ENCODE measurements at places on chromosomes 5 and 9.

DNA sequence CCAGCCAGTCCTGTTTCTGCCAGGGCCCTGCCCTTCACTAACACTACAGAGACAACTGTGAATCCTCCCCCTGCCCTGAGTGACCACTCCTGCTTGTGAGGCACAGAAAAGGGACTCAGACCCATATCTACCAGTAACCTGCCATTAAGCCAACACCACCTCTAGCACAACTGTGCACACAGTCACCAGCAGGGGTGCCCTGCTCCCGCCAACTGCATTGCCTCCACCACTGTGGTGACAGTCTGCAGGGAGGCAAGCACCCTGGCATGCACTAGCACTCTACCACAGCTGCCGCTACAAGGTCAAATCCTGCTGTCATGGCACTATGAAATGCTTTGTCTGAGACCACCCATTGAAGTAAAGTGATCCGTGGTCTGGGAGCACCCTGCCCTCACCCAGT, 1028.5 kb upstream of the CDH9 start:
- no peak for DNase-seq

DNA sequence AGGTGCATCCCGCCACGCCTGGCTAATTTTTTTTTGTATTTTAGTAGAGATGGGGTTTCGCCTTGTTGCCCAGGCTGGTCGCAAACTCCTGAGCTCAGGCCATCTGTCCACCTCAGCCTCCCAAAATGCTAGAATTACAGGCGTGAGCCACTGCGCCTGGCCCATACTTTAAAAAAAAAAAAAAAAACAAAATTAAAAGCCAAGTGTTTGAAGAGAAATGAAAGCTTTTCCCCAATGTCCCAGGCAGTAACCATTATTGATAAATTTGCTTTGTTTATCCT, 9.5 kb downstream of the PRRC2B start:
- no peak for DNase-seq

- DNase-seq, result no peak
These were observed 5.8 kb upstream of the SPATA31C2 start for GRCh38 chr9:88143957-88144625.

- peak; percentile 71 for DNase-seq
These were observed 22.8 kb downstream of the FBXW5 start for GRCh38 chr9:136921718-136922117.

DNA sequence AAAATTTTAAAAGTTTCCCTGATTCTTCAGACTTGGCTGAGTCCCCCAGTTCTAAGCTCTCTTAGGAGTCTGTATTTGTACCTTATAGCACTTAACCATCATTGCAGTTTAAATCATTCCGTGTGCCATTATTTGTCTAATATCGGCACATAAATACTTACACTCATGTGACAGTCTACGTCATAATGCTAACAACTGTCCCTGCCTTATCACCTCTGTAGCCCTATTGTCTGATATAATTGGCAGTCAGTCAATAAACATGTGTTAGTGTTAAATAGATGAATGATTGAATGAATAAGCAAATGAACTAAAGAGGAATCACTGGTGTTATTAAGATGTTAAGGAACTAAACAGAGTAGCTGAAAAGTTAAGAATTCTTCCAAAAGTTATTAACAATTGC, 287.8 kb downstream of the EBF1 start:
- no peak for DNase-seq

- DNase-seq, result no peak
These were observed 19.1 kb upstream of the GLE1 start for GRCh38 chr9:128485414-128485855.

- DNase-seq, result no peak
These were observed 15.6 kb upstream of the DENND1A start for GRCh38 chr9:123945532-123945931.

DNA sequence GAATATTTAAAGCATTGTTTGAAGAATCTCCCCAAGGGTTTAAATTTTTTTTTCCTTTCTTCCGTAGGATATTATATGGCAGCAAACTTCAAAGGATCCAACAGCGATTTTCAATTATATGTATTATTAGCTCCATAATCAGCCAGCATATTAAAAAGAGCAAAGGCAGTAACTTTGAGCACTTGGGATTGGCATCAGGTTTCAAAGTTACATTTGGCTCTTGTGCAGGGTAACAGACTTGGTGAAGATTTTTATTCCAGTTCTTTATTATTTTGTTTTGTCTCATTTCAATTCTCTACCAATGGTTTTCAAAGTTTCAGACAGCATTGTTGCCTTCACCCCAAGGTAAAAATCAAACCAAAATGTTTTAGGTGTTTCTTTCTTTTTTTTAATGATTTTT, 116.7 kb upstream of the ZNF366 start:
- DNase-seq, result no peak

- no peak for DNase-seq
These were observed 218.0 kb downstream of the MAN2A1 start for GRCh38 chr5:109907731-109908130.

DNA sequence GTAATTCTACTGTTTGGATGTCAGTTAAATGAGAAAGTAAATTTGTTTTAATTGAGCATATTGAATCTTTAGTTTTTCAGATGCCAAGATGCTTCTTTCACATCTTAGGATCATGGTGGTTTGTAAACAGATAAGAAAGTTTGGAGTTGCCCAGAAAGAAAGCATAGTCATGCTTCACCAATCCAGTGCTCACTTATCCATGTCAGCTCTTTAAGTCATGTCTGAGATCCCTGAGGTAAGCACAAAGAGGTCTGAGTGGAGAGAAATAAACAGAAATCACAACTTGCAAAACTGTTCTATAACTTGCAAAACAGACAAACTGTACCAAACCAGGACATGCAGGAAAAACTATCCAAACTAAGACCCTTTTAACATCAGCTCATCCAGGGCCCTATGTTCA, 87.7 kb downstream of the OSTF1 start:
- no peak for DNase-seq

GRCh38 chr5:91384671-91385430, 1.7 kb upstream of the ARRDC3 start:
- DNase-seq, result peak; percentile 37

DNA sequence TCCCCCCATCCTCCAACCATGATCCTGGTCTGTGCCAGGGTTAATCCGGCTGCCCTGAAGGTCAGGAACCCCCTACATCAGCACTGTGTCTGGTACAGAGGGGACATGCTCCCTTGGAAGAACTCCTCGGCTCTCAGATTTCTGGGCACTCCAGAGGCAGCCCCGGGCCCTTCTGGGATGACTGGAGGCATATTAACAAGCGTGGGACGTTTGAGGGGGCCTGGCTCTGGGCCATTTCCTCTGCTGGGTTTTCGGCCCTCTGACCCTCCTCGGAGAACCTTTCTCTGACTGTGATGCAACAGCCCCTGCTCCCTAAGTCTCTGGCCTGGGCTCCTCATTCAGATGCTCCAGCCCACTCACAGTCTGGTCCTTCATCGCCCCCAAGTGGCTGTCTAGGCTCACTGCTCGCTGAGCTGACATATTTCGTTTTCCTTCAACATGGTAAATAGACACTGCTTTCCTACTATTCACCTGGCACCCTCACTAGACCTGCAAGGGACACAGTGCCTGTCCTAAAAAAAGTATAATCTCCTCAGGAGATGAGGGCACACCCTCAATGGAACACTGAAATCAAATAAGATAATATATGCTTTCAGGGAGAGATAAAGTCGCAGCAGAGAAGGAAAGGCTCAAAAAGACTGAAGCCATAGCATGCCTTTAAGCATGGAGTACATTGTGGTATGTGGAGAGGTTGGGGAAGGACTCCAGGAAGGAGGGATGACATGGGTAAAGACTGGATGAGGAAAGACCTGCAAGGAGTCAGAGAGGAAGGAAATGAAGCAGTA, 404.7 kb upstream of the TRPC7 start:
- peak; percentile 29 for DNase-seq

GRCh38 chr5:78887384-78888118, 97.6 kb downstream of the ARSB start:
- no peak for DNase-seq

DNA sequence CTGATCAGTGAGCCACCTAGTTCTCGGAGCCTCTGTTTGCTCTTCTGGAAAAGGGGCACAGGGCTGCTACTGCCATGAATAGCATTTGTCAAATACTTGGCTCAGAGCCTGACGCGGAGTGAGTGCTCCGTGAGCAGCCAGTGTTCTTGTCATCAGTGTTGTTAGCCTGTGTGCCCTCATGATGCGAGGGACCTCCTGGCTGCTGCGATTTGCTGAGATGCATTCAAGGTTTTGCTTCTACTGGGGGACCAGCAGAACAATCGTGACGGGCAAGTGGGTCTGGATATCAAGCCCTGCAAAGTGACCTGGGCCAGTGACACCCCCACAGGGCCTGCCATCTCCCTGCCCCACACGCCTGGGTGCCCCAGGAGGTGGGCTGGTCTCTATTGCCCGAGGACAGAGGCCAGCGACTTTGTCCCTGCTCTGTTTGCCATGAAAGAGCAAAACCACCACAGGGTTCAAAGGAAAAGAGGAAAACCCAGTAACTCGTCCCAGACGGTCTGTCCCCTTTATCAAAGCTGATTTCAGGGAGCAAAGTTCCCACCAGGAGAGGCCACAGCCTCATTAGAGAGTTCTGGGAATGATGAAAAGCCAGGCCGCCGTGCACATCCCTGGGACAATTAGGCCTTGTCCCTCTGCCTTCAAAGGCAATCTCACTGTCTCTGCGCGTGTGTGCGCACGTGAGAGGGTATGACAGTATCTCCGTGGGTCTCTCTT, 86.5 kb upstream of the LMX1B start:
- DNase-seq, result no peak

DNA sequence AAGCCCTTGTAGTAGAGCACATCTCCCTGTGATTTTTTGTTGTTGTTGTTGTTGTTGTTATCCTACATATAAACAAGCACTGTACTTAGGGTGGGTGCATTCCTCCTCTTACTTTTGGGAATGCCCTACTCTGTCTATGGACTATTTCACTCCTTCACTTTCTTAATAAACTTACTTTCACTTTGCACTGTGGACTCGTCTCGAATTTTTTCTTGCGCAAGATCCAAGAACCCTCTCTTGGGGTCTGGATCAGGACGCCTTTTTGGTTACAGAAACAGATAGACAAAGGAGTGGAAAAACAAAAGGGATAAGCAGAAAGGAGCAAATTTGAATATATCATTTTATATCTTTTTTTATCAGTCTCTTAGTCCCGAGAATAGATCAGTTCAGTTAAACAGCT, 14.4 kb upstream of the PAIP1 start:
- DNase-seq, result no peak

DNA sequence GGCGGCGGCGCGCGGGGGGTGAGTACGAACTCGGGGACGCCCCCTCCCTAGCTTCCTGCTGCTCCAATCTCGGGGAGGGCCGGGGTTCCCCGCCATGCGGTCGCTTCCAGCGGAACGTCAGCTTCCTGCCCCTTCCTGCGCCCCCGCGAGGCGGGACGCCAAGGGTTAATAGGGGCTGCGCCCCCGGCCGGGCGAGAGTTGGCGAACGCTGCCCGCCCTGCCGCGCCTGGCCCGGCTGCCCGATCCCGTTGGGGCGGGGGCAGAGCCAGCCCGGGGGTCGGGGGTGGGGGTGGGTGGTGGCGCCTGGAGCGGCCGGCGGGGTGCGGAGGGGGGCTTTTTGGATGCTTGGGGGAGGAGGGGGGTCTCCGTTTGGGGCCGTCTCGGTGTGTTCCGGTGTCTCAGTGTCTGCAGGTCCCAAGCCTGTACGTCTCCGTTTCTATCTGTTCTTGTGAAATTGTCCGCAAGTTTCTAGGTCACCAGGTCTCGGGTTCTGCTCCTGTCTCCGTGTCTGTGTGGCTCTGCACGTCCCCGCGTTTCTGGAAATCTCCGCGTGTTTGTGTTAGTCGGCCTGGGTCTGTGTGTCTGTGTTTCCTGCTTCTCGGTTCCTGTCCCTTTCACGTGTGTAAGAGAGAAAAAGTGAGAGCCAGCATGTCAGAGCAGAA, 789 bp downstream of the COL27A1 start:
- no peak for DNase-seq

- no peak for DNase-seq
These were observed 80.1 kb upstream of the IRX4 start for GRCh38 chr5:1962619-1963355.

GRCh38 chr5:6737043-6737941, 24.1 kb downstream of the TENT4A start:
- DNase-seq, result no peak

GRCh38 chr5:56845277-56845676, 29.9 kb downstream of the MAP3K1 start:
- DNase-seq, result no peak
